ENCODE measurements at places on chromosomes 3 and 15. TPM values are rescaled to one million over a fixed set of nuclear protein-coding genes. Genes with fewer than 3 reads are reported as not detected.

The TTLL13 gene
- total RNA-seq: not detected

The GOLGA6B gene
- total RNA-seq: not detected

The KLHL6 gene
- not detected for total RNA-seq

The AGBL1 gene
- total RNA-seq: not detected

The CP gene
- total RNA-seq: not detected

The RASGRP1 gene
- 1.2 TPM for total RNA-seq

The CCR2 gene
- not detected for total RNA-seq

The MYLK gene
- total RNA-seq: 180 TPM

The TERC gene
- total RNA-seq: 343 TPM

The HYKK gene
- 1.2 TPM for total RNA-seq

The GAP43 gene
- not detected for total RNA-seq

The CAND2 gene
- 8.9 TPM for total RNA-seq

The SCN11A gene
- not detected for total RNA-seq

The NUTM1 gene
- total RNA-seq: not detected

The ITIH1 gene
- total RNA-seq: not detected

The ROPN1B gene
- not detected for total RNA-seq

The TEX55 gene
- not detected for total RNA-seq

The ALDH1A3 gene
- 23.4 TPM for total RNA-seq

The KCTD6 gene
- total RNA-seq: 3.7 TPM

The SERINC4 gene
- not detected for total RNA-seq

The LRRC49 gene
- 17.5 TPM for total RNA-seq

The LTK gene
- total RNA-seq: 1.2 TPM

The CCR8 gene
- total RNA-seq: not detected

The MUSTN1 gene
- not detected for total RNA-seq

The CRABP1 gene
- total RNA-seq: not detected

The NPAP1 gene
- not detected for total RNA-seq

The CISH gene
- 0.35 TPM for total RNA-seq

The CCDC54 gene
- not detected for total RNA-seq

The FANCD2OS gene
- not detected for total RNA-seq

The MAGEL2 gene
- total RNA-seq: not detected

The DGKG gene
- under 0.01 TPM for total RNA-seq

The AMIGO3 gene
- 1.2 TPM for total RNA-seq

The MNS1 gene
- total RNA-seq: 3.2 TPM

The FETUB gene
- total RNA-seq: not detected

The IGDCC3 gene
- total RNA-seq: not detected

The ACKR4 gene
- total RNA-seq: 0.58 TPM

The C3orf20 gene
- not detected for total RNA-seq

The CTXN2 gene
- total RNA-seq: not detected

The PRTG gene
- total RNA-seq: 2.5 TPM

The ZNF620 gene
- 0.18 TPM for total RNA-seq

The RTP2 gene
- total RNA-seq: not detected

The NEIL1 gene
- total RNA-seq: under 0.01 TPM

Data from myometrial cell (primary cell).